ENCODE measurements at places on chromosomes 1 and 21.

DNA sequence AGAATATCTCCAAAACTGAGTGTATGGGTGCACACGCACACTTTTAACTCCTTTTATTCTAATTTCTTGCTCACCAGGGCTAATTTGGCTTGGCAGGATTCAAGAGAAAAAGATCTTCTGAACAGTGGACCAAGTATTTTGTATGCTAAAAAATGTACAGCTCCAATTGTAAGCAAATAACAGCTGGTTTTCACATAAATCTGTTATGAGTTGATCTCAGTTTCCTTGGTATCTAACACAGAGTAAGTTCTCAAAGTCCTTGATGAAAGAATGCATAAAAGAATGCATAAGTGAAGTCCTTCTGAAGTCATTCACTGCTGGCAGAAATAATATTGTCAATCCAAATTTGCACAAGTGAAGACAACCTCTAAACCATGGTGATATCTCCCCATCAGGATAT lies 213.0 kb downstream of the OMA1 start:
- DNase-seq: no peak

DNA sequence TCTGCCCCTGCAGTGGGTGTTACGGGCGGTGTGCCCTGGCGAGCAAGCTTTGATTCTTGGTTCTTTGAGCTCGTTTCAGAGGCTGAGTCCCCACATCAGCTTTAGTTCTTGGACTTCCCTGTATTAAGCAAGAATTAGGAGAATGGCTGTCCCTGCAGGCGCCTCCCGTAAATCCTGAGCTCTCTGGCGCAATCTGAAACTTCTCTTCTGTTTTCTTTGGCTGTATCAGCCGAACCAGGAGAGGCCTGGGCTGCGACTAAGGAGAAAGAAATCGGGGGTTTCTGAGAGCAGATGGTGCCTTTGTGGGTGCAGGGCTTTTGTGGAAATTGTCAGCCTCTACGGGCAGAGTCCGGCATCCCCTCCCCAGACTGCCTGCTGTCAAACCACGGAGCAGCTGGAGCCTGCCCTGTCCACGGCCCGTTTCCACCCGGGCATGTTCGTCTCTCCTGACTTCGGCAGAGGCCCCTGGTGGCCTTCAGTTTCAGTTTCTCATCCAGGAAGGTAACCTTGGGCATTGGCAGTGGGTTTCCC lies 17.9 kb downstream of the CSTB start:
- no peak for DNase-seq

DNA sequence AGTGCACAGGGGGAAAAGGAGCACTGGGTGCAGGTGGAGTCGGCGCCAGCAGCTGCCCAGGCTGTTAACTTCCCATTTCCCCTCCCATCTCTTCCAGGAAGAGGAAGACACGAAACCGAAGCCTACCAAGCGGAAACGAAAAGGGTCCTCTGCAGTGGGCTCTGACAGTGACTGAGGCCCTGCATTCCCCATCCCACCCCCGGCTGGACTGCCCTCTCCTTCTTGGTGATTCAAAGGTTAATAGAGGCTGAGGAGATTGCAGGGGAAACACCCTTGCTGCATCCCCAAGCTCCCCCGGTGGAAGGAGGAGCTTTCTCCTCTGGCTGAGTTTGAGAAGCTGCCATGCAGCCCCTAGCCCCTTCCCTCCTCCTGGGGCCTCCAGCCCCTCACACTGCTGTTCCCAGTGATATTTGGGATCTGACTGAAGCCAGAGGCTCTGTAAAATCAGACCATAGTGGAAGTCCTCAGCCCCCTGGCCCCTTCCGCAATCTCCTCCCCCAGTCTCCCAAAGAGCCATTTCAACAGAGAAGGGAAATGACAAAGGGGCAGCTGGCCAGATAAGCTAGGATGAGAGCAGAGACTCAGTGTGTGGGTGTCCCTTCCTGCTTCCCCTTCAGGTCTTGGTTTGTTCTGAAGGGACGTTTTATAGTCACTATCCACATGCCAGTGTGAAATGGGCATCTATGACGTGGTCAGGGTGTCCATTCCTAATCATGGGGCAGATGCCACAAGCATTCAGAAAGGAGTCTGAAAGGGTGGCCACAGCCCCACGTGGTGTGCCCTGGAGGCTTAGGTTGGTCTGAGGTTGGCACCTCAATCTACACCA lies 1.9 kb upstream of the SLC27A3 start:
- DNase-seq: no peak

DNA sequence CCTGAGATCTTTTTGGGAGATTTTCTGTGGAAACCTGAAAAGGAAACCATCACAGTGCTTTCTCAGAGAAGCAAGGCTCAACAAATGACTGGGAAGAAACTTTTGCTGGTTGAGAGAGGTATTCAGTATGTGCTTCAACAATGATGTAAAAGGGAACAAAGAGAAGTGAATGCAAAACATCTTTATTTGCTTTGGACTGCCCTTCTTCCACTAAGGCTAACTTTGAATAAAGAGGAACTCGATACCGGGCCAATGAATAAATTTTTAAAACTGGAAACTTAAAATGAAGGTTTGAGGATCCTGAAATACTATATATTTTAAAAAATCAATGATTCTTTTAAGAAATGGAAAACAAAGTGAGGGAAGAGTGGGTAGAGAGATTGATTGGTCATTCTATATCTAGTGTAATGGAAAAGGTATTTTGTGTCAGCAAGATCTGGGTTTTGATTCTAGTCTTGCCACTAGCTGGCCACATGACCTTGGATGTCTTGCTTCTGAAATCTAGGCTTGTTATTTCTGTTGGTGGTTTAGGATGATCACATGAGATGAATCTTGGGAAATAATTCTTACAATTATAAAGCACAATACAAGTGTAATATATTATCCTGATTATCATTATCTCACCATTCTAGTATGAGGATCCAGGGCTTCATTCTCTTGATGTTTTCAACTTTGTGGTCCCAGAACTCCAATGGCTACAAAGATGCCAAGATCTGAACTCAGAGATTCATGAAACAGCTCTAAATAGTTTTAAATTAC lies 34.6 kb upstream of the APOBEC4 start:
- no peak for DNase-seq

DNA sequence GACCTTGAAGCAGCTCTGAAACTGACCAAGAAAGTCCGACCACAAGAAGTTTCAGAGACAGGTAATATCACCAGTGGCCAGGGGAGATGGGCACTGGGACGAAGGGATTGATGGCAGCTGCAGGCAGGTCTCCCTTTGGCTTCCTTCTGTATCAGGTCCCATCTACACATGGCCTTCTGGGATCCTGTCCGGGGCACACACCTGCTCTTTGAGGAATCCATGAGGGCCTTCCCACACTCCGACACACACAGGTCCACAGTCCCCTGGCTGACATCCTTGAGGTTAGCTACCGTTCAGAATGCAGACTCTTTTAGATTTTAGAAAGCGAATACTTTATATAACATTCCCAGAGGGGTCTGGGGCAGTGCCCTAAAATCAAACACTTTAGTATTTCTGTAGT lies 26.5 kb upstream of the TMEM125 start:
- DNase-seq: no peak

DNA sequence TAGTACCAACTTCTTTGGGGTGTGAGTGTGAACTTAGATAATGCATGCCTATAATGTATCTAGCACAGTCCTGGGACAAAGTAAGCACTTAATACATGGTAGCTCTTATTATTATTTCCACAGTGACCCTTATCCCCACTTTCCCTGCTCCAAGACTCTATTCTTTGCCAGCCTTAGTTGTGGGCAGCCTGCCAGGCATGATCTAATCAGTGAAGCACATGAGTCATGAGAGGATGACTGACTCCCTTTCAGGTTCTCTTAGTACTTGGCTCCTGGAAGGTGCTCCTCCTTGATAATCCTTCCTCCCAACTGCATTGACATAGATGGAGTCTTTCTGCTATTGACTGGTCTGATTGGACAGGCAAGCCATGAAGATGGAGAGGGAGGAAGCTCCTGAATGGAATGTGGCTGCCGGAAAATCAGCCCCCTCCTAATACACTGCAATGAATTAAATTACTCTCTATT lies 17.4 kb upstream of the GNG12 start:
- DNase-seq: no peak

DNA sequence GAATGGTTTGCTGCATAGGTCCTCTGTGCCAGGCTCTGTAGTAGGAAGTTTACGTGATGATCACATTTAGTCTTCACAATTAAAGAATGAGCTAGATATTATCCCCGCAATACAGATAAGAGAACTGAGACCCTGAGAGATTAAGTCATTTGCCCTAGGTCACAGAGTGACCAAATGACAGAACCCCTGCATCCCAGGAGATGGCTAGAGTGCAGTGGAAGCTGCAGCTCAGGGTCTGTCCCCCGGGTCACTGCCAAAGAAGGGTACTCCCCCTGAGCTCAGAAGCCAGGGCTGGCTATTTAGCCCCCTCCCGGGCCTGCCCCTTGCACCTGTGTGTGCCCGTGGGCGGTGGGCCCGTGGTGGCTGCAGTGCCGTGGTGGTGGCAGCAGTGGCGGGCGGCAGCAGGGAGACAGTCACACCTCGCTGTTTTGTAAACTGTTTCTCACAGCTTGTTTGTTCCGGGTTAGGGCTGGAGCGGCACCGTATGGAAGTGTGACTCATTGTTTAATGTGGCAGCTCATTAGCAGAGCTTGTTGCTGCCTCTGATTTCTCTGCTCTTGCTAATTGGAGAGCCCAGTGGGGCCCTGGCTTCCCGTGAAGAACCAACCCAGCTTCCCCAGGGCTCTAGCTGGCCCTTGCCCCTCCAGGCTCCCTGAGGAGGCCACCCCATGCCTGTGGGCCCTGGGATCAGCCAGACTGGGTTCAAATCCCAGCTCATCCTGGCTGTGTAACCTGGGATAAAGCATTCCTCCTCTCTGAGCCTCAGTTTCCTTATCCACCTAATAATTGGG lies 19.3 kb upstream of the FOXO6 start:
- DNase-seq: peak; percentile 3

GRCh38 chr21:15264084-15264665 lies 199.4 kb upstream of the NRIP1 start:
- no peak for DNase-seq

DNA sequence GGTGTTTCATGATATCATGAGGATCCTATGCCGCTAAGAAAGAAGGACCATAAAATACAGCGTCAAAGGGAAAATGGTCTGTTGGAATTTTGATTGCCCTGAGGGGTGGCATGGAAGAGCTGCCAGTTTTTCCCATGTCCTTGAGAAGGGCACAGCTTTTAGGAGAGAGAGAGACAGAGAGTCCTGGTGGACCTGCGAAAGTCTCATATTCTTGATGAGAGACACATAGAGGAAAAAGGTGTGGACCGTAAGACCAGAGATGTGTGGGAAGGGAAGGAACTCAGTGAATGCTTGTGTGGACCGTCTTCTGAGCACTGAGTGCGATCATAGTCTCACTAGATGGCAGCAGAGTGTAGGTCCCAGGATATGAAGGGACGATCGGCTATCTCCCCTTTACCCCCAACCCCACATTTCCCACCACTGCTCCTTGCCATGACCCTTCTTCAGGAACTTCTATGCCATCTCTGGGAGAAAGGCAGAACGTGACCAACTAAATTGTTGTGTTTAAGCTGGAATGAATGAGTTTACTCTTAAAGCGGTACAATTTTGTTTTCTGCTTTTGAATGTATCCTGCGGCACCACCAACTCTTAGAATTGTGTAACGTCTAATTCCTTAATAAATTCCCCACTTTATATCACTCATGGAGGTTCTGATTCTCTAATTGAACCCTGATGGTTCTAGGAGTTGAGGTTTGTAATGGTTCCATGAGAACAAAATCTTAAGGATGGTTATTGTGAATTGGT lies 117.7 kb downstream of the CTH start:
- DNase-seq: peak; percentile 78

DNA sequence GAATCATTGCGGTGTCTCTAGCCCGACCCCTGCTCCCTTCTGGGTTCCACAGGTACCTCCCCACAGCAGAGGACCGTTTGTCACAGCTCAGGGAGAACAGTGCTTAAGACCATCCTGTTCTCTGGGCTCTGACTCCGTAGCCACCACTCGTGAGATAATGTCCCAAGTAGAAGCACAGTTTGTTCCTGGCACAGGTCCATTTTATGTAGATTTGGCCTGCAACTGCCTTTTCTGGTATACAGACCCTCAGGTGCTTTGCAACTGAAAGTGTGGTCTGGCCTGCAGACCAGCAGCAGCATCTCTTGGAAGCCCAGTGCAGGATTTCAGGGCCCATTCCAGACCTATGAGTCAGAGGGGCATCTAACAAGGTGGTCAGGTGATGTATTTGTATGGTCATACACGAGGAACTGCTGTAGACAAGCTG lies 28.4 kb upstream of the TMEM125 start:
- DNase-seq: no peak

DNA sequence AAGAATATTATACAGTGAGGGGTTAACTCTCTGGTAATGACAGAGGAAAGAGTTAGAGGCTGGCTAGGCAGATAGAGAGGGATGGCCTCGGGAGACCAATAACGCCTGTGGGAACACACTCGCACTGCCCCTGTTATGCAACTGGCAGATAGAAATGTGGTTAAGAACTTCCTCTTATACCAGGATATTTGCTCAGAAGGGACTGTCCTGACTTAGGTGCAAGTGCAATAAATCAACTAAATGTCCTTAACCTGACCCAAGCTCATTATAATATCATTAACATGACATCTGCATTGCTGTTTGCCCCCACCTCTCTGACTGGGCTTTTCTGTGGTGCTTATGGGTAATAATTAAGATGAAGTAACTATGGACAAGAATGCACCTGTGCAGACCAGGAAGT lies 1518.0 kb downstream of the NCAM2 start:
- DNase-seq: no peak

- no peak for DNase-seq
These were observed 33.8 kb downstream of the PRSS38 start for GRCh38 chr1:227849251-227849650.

DNA sequence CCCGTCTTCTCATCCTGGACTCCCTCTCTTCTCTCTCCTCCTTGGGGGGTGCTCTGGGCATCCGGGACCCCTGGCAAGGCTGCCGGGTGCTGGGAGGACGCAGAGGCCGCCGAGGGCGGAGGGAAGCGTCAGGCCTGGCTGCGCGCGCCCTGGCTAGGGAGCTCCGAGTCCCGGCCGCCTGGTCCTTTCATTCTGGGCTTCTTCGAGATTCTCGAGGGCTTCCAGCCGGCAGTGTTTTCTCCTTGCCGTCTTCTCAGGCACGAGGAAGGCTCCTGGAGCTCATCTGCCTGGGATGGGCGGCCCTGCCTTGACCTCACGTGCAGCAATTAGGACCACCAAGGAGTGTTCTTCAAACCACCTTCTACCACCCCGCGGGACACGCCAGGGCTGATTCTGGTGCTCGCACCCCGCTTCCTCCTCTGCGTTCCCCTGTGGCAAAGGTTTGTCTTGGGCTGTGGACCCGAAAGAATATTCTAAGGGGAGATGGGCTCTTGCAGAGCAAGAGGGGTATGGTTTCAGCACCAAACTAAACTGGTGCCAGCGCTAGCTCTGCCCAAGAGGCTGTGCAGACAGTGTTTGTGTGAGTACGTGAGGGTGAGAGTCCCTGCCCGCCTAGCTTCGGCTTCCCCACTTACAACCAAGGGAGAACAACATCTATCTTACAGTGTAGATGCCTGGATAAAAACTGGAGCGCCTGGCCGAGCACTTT lies 36.5 kb downstream of the PIK3CD start:
- DNase-seq: no peak

GRCh38 chr1:63418101-63418500 lies 50.7 kb downstream of the ALG6 start:
- no peak for DNase-seq

GRCh38 chr1:107486349-107486748 lies 345.5 kb downstream of the NTNG1 start:
- DNase-seq: no peak

- DNase-seq: no peak
These were observed 26.6 kb downstream of the AJAP1 start for GRCh38 chr1:4681026-4681425.

GRCh38 chr1:237760951-237761350 lies 129.8 kb downstream of the ZP4 start:
- DNase-seq: no peak

GRCh38 chr1:185775501-185775900 lies 41.3 kb downstream of the HMCN1 start:
- DNase-seq: peak; percentile 4

GRCh38 chr21:45844181-45844580 lies 137.4 kb upstream of the COL6A1 start:
- no peak for DNase-seq
